ENCODE measurements at places on chromosomes 3 and 15.
A peak's percentile ranks its signal among the peaks of the same experiment; 100 is the strongest.

- peak; percentile 68 for DNase-seq
Measured at GRCh38 chr3:169811631-169812331, 889 bp upstream of the LRRIQ4 start.

DNA sequence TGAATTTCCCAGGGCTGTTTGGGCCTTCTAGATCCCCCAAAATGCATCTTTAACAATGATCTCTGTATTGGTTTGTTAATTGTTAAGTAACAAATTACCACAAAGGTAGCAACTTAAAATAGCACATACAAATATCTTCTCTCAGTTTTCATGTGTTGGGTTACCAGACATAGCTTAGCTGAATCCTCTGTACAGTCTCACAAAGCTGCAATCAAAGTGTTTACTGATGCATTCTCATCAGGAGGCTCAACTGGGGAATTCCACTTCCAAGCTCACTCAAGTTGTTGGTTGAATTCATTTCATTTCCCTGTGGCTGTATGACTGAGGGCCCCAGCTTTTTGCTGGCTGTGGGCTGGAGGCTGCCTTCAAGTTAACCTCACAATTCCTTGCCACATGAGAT lies 297.6 kb downstream of the RPLP1 start:
- no peak for DNase-seq

DNA sequence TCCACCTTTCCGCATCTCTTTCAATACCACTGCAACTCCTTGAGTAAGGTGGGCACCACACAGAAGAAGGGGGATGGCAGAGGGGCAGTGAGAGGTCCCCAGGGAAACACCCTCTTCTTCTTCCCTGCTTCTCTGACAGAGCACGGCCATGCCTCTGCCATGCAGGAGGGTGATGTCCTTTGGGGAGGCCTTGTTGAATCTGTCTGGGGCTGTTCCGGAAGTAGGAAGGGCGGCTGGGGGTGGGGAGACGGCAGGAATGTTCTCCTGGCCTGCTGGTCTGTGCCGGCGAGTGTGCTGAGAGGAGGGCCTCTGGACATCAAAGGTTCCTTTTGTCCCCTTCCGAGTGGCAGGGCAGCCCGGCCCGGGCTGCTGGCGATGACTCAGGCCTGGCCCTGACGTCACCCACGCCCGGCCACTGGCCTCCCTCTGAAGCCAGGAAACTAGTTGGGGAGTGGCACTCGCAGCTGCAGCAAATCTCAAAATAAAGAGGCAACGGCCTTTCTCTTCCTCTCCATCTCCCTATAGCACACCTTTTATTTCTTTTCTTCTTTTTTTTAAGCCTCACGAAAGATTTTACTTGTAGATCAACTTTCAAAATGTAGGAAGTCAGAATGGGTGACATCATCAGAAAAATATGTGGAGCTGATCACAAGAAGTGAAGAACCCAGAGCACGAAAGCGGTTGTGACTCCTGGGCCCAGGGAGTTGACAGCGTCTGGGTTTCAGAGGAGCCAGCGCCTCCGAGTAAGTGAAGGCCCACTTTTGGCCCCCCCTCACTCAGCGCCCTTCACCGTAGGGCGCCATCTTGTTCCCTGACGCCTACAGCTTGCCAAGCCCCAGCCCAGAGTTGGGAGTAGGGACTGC lies at the start of gene ZBTB38:
Gene ZBTB38, plus strand, starts transcription at position 443 of the 863 bp plus-strand sequence. CDS start 73,885 bp downstream, outside the sequence.
- peak; percentile 96 for DNase-seq

- DNase-seq: no peak
Measured at GRCh38 chr3:156659260-156659659, 15.1 kb upstream of the TIPARP start.

- DNase-seq: no peak
Measured at GRCh38 chr3:134544316-134544715, 58.5 kb downstream of the CEP63 start.
